Activated naive CD4-positive, alpha-beta T cell (primary cell): ENCODE measurements at places on chromosomes 5 and 9.

DNA sequence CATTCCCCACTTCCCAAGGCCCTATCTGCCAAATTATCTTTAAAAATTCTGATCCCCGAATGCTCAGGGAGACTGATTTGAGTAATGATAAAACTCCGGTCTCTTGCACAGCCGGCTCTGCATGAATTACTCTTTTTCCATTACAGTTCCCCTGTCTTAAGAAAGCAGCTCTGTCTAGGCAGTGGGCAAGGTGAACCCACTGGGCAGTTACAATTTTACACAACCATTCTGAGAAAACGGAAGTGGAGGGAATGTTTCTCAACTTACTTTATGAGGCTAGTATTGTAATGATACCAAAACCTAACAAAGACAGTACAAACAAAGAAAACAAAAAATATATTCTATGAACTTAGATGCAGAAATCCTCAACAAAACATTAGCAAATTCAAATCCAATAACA, 100.0 kb downstream of the MCTP1 start:
- no peak for DNase-seq

DNA sequence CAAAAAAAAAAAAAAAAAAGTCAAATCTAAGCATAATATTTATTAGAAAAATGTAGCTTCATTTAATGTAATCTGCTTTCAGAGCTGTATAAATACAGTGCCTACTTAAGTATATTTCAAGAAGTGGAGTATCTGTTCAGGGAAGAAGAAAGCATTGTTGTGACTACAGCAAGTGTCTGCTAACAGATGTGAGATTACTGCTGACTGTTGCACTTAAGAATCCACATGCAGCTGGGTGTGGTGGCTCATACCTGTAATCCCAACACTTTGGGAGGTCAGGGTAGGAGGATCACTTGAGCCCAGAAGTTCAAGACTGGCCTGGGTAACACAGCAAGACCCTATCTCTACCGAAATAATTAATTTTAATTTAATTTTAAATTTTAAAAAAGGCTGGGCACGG, 19.0 kb downstream of the KDM3B start:
- no peak for DNase-seq

GRCh38 chr5:161256957-161257356, 289.6 kb downstream of the GABRB2 start:
- DNase-seq: no peak

- DNase-seq: no peak
These were observed 25.4 kb downstream of the DAB2 start for GRCh38 chr5:39399135-39400036.

- no peak for DNase-seq
These were observed 80.8 kb downstream of the RORB start for GRCh38 chr9:74577956-74578355.

DNA sequence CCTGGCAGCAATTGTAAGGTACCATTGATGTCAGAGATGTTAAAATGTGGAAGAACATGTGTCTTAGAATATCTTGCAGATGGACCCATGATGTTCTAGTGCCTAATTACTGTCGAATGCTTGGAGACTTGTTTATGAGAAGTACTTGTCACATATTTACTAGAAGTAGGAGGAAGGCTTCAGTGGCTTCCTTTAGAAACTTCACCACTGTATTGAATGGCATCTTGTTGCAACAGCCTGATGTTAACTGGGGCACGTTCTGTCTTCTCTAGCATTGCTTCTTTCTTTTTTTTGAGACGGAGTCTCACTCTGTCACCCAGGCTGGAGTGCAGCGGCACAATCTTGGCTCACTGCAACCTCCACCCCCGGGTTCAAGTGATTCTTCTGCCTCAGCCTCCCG, 16.5 kb downstream of the UGCG start:
- DNase-seq: no peak

DNA sequence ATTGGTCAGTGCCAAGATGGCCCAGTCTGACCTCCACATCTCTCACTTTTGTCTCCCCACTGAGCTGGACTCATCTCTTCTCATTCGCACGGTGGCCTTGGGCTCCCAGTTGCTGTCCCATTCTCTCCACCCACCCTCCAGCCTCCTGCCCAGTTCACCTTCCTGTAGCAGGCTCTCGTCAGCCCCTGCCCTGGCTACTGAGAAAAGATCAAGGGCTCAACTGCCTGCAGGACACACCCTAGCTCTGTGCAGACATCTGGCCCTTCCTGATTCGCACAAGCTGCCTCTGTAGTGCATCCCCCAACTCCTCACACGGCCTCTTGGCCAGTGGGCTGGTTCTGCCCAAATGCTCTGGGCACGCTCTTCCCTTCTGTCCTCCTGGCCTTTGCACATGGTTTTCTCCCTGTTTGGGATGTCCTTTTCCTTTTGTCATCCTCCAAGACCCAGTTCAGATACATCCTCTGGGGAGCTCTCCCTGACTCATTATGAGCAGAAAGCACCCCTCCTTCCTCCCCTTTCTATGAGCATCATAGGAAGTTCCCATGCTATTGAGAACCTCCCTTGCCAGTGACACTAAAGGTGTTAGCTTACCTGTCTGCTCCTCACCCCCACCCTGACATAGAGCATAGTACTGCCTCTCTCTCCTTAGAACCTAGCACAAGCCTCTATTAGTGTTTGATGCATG, 78.5 kb upstream of the TGFBR1 start:
- no peak for DNase-seq

DNA sequence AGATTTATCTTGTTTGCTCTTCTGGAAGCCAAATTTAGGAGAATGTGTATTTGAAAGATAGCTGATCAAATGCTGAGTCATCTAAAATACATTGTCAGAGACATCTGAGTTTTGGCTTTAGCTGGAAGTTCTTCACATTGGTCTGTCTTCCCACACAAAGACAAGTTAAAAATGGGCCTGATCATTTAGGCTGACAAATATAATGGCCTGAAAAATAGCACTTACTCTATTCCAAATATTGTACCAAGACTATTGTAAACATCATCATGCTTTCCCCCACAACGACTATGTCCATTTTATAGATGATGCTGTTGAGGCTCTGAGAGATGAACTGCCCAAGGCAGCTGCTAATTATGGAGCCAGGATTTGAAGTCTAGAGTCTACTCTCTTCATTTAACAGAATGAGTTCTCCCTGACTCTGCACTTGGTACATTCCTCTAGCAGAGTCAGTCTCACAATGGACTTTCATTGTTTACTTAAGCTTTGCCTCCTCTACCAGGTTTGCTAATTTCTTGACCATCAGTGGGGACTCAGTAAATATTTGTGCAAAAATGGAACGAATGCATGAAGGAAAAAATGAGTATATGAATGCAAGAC, 619.4 kb upstream of the KLF4 start:
- DNase-seq: no peak

DNA sequence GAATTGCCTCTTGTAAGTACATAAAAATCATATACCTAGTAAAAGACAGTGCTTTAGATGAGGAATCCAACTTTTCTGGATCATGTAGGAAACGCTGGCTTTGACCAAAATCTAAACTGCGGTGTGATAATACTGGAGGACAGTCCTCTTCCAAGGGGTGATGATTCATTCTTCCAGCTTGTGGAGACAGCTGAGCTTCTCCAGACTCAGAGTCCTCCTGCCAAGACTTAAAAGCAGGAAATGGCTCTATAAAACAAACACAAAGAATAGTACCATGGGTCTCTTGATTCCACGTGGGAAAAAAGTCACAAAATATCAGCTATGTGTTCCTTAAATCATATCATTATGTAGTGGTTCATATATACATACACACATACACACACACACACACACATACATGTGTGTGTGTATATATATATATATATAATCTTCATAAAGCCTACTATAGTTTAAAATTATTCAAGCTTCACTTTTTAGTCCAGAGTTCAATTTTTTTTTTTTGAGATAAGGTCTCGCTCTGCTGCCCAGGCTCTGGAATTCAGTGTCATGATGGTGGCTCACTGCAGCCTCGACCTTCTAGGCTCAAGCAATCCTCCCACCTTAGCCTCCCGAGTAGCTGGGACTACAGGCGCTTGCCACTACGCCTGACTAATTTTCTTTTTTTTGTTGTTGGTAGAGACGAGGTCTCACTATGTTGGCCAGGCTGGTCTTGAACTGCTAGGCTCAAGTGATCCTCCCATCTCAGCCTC, 65.0 kb downstream of the PKD2L2 start:
- no peak for DNase-seq

DNA sequence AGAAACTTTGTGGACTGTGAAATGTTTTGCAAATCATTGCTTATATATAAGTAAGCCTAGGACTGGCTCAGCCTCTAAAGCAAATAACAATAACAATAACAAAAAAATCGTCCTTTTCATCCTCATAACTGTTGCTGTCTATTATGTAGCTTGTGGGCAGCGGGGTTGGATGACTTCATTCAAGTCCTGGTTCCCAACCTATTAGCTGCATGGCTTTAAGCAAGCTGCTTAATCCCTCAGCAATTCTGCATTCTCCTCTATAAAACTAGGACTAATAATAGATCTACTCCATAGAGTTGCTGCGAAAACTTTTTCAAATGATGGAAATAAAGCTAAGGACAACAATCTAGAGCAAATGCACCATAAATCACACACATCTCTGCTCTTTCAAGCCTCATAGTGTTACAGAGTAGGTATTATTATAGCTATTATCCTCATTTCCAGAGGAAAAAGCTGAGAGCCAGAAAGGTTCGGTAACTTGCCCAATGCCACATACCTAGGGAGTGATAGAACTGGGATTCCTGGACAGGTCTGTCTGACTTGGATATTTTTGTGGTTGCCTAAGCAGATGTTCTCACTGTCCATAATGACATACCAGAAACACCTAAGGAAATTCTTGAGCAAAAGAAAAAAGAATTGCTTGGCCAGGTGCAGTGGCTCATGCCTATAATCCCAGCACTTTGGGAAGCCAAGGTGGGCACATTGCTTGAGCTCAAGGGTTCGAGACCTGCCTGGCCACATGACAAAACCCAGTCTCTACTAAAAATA, 98.8 kb upstream of the ADRA1B start:
- DNase-seq: no peak

DNA sequence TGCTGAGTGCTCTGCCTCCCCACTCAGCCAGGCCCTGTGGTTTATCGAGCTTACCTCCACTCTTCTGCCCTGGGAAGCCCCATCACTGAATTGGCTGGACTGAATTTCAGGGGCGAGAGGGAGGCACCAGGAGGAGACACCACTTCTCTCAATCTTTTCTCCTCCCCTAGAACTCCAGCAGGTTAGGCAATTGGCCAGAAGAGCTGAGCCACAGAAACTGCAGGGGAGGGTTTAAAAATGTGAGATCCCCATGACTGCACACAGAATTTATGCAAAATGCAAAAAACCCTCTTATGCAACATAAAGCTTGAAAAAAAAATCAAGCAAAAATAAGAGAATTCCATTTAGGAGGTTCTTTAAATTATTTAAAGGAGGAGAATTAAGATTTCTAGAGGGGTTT, 29.9 kb downstream of the TUT7 start:
- no peak for DNase-seq

DNA sequence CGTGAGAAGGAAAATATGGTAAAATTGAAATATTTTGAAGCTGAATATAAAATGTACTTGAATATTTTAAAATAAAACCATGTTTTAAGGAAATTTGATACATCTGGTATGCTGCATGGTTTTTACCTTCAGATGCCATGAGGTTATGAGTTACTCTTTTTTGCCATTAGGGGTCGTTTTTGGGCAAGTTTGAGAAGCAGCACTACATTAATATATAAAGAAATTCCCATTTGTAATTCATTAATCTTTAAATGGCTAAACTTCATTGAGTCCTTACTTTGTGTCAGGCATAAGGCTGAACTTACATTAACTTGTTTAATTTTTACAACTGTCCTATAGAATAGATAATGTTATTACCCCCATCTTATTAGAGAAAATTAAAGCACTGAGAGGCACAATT, 152.3 kb downstream of the KDM4C start:
- no peak for DNase-seq

DNA sequence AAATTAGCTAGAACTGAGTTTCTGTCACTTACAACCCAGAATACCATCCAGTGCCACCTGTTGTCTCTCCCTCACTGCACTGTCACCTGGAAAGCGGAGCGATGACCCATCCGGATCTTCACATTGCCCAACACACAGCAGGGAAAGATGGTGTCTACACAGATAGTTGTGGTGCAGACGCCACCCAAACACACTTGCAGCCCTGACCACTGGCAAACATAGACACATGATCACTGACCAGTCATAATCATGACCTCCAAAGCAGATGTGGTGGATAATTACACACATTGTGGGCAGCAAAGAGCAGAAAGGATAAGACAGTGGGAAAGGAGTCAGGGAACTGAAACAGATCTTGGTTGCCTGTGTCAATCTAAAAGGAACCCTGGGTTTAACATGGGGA, 64.7 kb downstream of the GABBR2 start:
- no peak for DNase-seq

DNA sequence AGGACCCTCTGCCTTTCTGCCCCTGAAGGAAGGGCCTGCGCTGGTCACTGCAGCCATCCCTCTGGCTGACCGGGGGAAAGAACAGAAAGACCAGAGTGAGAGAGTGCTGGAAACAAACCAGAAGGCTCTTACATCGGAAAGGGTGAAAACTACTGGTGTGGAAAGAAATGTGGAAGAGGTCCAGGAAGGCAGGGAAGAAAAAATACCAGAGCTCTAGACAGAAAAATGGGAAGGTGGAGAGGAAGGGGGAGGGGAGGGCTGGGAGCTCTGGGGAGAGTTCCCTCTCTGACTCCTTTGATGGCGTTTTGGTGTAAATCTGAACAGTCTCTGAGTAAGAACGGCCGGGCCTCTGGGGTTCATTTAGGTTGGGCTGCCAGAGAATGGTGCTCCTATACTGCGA, 47.7 kb downstream of the COL23A1 start:
- no peak for DNase-seq

- DNase-seq: no peak
These were observed 27.6 kb downstream of the DIMT1 start for GRCh38 chr5:62376064-62376463.

- no peak for DNase-seq
These were observed 23.2 kb upstream of the TBC1D9B start for GRCh38 chr5:179930788-179931473.

DNA sequence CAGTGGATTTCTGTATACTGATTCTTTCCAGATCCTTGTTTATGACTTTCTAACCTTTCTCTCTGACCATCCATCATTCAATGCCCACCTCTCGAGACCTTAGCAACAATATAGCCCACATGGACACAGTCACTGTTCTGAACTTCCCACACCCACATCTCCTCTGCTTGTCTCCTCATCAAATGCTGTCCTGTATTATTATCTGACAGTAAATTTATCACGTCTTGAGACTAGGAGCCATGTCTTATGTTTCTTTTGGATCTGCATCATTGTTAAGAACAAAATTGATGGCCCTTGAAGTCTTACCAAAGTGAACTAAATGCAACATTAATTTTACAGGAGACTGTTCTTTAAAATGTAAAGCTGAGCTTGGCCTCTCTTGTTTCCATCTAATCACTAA, 495.4 kb upstream of the KLF4 start:
- DNase-seq: no peak
